ENCODE measurements at places on chromosomes 1 and 21.

DNA sequence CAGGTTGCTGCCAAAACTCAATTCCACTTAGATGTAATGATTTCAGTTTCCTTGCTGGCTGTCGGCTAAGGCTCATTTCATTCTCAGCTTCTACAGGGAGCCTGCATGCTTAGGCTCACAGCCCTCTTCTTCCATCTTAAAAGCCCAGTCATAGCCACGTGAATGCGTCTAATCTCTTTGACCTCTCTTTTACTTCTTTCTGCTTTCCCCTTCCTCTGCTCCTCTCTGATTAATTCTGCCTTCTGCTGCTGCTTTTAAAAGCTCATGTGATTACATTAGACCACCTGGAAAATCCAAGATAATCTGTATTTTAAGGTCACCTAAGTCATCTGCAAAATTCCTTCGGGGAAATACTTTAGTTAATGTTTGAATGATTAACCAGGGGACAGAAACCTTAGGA is 812.8 kb upstream of the BRINP3 start:
- DNase-seq = no peak

GRCh38 chr1:17259233-17259873 is 10.5 kb downstream of the PADI3 start:
- DNase-seq = no peak

DNA sequence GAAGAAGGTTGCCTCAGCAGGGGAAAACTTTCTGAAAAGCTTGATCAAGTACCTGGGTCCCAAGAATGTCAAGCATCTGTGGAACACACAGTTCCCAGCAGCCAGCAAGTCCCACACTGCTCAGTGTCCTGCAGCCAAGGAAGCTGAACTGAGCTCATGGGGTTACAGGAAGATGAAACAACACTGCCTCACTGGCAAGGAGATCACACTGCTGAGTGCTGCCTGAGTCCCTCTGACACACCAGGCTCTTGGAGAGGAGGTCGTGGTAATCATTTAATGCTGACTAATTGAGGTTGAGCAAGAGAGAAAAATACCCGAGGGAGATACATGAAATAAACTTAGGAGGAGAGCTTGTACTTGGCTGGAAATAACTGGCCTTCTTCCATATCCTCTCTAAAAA is 75.2 kb downstream of the MPZL1 start:
- DNase-seq = no peak

DNA sequence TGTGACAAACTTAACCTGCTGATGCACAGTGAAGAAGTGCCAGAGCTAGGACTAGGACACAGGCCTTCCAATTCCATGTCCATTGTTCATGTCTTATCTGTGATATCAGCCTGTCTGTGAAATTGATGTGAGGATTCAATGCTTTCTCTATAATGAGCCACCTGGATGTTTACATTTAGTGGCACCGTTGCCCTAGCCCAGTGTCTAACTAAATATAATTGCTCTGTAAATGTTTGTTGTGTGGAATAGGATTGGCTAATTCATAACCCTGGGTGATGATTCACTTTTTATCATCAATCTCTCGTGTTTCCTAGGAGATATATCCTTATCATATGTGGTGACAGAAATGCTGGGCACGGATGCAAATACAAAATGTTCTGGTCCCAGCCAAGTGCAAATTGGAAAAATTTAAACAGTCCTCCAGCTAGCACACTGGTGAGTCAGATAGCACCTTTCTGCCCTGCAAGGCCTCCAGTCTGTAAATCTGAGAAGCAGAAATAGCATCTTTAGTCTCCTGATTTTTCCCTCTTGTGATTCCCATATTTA is 46.9 kb upstream of the GNG12 start:
- DNase-seq = peak; percentile 46

- DNase-seq = no peak
Observed at GRCh38 chr1:54686155-54686554, 29.5 kb upstream of the TTC4 start.

- no peak for DNase-seq
Observed at GRCh38 chr1:178483251-178483957, 13.4 kb downstream of the CLEC20A start.

DNA sequence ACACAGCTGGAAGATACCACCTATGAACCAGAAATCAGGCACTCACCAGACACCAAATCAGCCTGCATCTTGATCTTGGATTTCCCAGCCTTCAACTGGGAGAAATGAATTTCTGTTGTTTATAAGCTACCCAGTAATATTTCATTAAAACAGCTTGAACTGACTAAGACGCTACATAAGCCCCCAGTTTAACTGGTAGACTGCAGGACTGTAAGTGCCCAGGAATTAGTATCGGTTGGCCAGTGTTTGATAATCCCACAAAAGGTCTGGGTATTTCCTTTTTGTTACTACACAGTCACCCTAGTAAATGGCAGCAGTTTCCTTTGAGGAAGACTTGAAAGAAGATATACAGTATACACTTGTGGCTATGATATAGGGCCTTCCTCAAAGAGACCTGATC is 7.3 kb upstream of the SLC35D1 start:
- DNase-seq = no peak

GRCh38 chr1:1353389-1354151 is 4.4 kb upstream of the DVL1 start:
- no peak for DNase-seq

- DNase-seq = peak; percentile 58
Observed at GRCh38 chr1:2137257-2138121, 57.1 kb downstream of the FAAP20 start.

Measured in HT-29 (cell line).